Hematopoietic multipotent progenitor cell (in vitro differentiated cells): ENCODE measurements at places on chromosomes 5 and 9. TPM values are rescaled to one million over a fixed set of nuclear protein-coding genes. Genes with fewer than 3 reads are reported as not detected.

PELO gene
- total RNA-seq: 9.7 TPM

ZDHHC12 gene
- 73.0 TPM for total RNA-seq

SLC22A4 gene
- total RNA-seq: 7.3 TPM

CDX1 gene
- total RNA-seq: not detected

SPATA6L gene
- total RNA-seq: not detected

PDE8B gene
- 0.27 TPM for total RNA-seq

PCDHA1 gene
- not detected for total RNA-seq

C5orf58 gene
- total RNA-seq: under 0.01 TPM

ADAMTS16 gene
- not detected for total RNA-seq

CXCL14 gene
- total RNA-seq: under 0.01 TPM

SIT1 gene
- 0.54 TPM for total RNA-seq

PRR16 gene
- total RNA-seq: 0.81 TPM

PCDHGB1 gene
- 0.27 TPM for total RNA-seq

MSX2 gene
- 0.27 TPM for total RNA-seq

SNCAIP gene
- 0.54 TPM for total RNA-seq

STKLD1 gene
- total RNA-seq: 0.81 TPM

CAMLG gene
- total RNA-seq: 28.5 TPM

NDST1 gene
- 12.9 TPM for total RNA-seq

RANBP17 gene
- total RNA-seq: 12.4 TPM

IGIP gene
- total RNA-seq: 0.81 TPM

KIF4B gene
- not detected for total RNA-seq

SPATA24 gene
- total RNA-seq: 2.2 TPM

ZDHHC11 gene
- 5.9 TPM for total RNA-seq

LAMC3 gene
- under 0.01 TPM for total RNA-seq

ZNF879 gene
- 5.4 TPM for total RNA-seq

AK8 gene
- total RNA-seq: 0.54 TPM

PCDHGA4 gene
- total RNA-seq: 0.81 TPM

BARX1 gene
- total RNA-seq: not detected

IFNA13 gene
- total RNA-seq: not detected

PRDM9 gene
- under 0.01 TPM for total RNA-seq

SLCO6A1 gene
- not detected for total RNA-seq

SSNA1 gene
- 78.4 TPM for total RNA-seq

FCN1 gene
- total RNA-seq: 10.5 TPM

C5orf52 gene
- total RNA-seq: not detected

ACOT12 gene
- under 0.01 TPM for total RNA-seq

GHR gene
- under 0.01 TPM for total RNA-seq

FOXI1 gene
- not detected for total RNA-seq

IL17B gene
- not detected for total RNA-seq

LEAP2 gene
- total RNA-seq: 0.81 TPM

CDC20B gene
- total RNA-seq: not detected
